CD8-positive, alpha-beta T cell (primary cell): ENCODE measurements at places on chromosomes 7 and 10.

DNA sequence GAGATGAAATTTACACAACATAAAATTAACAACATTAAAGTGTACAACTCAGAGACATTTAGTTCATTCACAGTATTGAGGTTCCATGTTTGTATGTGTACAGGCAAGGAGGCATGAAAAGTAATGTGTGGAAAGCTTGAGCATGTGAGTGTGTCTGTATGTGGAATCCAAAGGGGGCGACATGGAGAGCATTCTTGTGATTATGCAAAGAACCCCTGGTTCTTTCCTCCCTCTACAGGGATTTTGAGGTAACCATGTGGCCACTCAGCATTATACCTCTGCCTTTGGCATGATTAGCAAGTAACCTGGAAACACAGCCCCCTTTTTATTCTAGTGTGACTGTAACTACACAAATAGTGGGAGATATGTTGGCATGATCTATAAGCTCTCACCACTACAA lies 21.0 kb downstream of the OR2F1 start:
- no peak for DNase-seq

DNA sequence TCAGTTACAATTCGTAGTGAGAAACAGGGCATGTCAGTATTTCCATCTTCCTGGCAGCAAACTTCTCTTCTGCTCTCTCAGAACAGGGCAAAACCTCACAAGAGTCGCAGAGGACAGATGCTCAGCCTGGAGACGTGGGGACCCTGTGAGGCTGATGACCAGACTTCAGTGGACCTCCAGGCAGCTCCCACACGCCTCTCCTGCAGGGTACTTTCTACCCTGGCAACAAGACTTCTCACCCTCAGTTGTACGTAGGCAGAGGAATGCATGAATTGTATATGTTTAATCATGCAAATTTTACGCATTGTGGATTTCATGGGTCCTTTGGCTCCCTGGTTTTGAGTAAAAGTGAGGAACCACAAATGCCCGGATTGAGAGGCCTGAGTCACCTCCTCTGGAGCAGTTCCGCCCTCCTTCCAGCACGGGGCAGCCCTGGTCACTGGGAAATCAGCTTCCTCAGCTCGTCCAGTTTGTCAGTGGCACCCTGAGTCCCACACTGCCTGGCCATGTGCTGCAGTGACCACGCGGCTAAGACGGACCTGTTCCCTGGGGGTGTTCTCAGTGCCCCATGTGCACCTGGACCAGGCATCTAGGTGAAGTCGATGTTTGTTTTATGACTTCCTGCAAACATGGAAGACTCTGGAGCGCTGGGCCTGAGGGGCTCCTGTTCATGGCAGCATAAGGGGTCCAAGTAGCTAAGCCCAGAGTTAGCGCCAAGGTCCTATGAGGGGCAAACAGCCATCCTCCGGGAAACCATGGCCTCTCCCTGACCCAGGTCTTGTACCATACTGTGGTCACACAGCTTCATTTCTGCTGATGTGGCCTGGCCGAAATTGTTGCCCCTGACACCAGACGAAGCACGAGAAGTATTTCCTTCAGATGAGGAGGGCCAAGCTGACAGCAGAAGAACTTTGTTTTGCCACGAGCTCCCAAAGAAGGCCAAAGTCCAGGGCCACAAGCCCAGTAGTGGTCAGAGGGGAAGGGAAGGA lies 165.1 kb downstream of the TNS3 start:
- peak; percentile 38 for DNase-seq

DNA sequence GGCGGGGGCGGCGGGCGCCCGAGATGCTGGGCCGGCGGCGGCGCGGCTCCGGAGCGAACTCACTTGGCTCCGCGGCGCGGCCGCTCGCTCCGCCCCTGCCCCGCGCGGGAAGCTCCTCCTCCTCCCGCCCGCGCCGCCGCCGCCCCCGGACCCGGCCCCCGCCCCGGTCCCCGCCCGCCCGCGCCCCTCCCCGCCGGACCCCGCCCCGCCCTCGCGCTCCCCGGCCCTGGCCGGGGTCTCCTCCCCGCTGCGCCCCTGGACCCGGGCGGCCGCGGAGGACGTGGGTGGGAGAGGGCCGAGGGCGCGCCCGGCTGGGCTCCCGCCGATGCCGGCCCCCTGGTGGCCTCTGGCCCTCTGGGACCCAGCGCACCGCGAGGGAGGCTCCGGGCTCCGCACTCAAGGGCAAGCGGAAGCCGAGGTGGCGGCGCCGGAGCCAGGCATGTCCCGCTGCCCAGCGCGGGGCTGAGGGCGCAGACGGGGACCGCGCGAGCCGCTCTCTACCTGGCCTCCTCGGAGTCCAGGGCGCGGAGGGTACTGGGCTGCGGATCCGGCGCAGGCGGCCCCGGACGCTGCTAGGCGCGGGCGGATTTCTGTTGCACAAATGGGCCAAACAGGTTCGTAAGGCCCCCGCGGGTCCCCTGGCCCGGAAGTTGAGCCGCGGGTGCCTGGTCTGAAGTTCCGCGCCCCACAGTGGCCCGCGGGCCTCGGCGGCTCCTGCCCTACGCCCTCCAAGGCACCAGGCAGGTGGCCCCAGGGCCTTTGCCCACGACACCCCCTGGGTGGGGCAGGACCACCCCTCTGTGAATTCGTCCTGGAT lies at the start of gene TCERG1L:
TCERG1L (minus strand) TSS at position 61 of the 817 bp plus-strand sequence. CDS start 86 bp downstream, outside the sequence.
- no peak for DNase-seq

GRCh38 chr7:38127216-38128207 lies 50.5 kb upstream of the STARD3NL start:
- no peak for DNase-seq

GRCh38 chr7:66125052-66125694 lies 10.5 kb downstream of the CRCP start:
- DNase-seq: peak; percentile 24

DNA sequence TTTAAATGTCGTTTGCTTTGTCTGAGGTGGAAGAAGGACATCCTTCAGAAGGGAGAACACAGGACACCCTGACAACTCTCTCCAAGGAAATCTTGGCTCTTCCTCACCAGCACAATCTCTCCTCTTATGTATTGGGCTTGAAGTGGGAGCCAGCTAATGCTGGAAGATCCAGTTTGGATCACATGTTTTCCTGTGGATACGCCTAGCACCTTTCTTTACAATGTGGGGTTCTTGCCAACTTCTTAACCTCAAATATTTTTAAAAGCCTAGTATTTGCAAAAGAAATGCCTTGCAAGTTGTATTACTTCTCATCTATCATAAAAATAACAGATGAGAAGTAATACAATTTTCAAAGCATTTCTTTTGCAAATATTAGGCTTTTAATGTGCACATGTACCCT lies 76.4 kb downstream of the FRMD4A start:
- no peak for DNase-seq

GRCh38 chr7:49643736-49644135 lies 129.7 kb upstream of the VWC2 start:
- DNase-seq: no peak

DNA sequence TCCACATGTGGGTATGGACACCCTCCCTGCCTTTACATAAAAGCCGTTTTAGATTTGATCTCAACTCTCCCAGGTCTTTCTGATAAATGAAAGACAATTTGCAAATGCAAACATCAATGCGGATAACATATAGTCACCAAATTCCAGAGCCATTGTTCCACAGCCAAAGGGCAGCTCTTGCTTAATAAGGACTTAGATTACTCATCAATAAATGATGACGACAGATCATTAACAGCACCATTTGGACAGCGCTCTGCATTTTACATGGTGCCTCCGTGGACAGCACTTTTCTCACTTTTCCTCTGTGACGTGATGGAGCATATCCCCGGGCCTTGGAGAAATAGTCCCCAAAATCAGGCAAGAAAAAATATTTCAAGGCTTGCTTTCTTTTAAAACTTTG lies 370.3 kb upstream of the CELF2 start:
- DNase-seq: no peak

GRCh38 chr10:62196528-62196927 lies 72.1 kb downstream of the RTKN2 start:
- no peak for DNase-seq

DNA sequence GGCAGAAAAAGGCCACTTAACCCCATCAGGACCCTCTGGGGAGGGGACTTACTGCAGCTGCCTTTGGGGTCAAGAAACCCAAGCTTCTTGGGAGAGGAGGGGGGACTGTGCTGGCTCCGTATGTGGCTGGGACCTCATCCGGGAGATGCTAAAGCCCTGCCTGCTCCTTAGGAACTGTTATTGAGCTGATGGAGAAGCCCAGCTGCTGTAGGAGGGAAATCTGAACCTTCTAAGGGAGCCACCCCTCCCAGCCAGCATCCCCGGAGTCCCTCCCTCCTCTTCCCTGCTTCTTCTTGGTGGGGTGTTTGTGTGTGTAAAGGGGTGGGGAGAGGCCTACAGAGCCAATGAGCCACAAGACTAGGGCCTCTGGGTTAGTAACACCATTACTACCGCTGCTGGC lies 8.2 kb downstream of the KCNIP2 start:
- DNase-seq: no peak

DNA sequence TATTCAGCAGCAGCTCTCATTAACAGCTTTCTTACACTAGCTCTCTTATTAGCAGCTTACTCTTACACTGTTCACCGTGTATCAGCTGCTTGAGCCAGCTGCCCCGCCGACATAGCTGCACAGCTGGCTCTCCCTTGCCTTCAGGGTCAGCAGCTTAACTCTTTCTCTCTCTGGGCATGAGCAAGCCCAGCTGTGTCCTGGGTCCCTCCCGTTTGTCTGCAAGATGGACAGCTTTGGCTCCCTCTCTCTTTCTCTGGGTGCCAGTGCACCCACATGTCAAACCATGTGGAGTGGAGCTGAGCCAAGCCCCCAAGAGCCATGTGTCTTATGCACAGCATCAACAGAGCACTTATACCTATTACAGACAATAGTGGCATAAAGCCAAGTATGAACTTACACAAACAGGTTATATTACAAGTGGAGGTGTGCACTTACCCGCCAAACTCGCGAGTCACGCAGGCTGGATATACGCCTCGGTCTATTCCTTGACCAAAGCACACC lies 35.7 kb upstream of the MTPAP start:
- no peak for DNase-seq

DNA sequence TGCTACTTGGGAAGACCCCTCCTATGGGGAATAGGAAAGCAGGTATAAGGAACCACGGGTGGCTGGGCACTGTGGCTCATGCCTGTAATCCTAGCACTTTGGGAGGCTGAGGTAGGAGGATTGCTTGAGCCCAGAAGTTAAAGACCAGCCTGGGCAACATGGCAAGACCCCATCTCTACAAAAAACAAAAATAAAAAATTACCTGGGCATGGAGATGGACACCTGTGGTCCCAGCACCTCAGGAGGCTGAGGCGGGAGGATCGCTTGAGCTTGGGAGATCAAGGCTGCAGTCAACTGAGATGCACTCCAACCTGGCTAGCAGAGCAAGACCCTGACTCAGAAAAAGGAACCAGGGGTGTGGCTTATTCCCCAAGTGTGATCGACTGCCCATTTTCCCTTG lies 986 bp upstream of the FSCN3 start:
- no peak for DNase-seq

DNA sequence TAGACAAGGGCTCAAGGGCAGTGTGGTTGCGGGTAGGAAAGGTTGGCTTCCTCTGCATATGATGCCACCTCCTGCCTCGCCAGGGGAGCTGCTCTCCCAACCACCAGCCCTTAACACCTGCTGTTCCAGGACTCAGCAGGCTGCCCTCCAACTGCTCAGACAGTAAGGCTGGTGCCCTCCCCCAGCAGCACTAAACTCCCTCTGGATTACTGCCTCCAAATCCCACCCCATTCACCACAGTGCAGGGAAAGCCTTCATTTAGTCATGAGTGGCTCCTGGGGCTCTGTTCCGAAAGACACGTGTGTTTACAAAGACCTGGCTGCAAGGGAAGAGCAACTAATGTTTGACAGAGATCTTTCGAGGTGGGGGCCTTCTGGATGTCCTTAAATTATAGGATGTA lies 437.2 kb upstream of the MKI67 start:
- no peak for DNase-seq

GRCh38 chr7:36670585-36671431 lies 53.5 kb downstream of the AOAH start:
- DNase-seq: peak; percentile 43

GRCh38 chr10:132096223-132096622 lies 30.5 kb downstream of the JAKMIP3 start:
- no peak for DNase-seq

DNA sequence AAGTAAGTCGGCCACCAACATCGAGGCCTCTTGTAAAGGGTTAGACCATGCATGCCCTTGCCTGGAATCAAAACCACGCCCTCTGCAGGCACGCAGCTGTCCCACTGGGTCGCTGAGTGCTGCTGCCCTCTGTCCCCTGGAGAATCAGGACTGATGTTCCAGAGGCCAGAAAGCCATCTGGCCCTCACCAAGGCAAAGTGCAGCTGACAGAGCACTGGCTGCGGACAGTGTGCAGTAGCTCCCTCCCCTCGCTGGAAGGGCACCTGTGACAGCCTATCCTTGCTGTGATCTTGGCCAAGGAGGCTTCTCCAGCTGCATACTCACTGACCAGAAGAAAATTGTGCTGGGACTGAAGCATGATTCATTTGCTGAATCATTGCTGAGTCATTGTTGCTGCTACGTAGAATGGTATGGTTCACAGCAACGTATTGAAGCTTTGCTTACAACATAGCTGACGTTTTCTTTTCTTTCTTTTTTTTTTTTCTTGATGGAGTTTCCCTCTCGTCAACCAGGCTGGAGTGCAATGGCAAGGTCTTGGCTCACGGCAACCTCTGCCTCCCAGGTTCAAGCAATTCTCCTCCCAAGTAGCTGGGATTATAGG lies 30.4 kb downstream of the DDC start:
- no peak for DNase-seq

- no peak for DNase-seq
Observed at GRCh38 chr10:35434533-35434932, 98.2 kb downstream of the CCNY start.

- no peak for DNase-seq
Observed at GRCh38 chr10:30759423-30759822, 129.9 kb upstream of the LYZL2 start.

DNA sequence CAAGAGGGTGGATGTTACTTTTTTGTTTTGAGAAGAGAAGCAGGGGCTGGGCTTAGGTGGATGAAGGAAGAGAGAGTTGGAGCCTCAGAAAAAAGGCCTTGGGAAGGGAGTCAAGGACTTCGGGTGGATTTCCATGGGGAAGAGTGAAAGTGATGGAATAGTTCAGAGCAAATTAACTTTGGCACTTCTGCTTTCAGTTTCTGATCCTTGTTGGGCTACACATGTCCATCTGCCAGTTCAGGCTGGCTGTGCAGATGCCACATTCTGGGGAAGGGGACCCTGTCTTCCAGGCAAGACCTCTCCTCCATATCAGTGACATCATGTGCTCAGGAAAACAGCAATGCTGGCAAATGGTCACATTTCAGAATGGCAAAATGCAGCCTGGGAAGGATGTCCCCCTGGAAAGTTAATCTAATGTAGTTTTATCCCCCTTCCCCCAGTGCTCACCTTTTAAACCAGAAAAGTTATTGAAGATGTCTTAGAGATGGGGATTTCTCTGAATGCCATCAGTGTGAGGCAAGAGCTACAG lies 86.0 kb downstream of the WDFY4 start:
- DNase-seq: no peak

GRCh38 chr10:1687190-1687589 lies 50.1 kb downstream of the ADARB2 start:
- no peak for DNase-seq

- no peak for DNase-seq
Observed at GRCh38 chr10:114611617-114612016, 46.5 kb downstream of the ABLIM1 start.
